LNCaP clone FGC (cell line): ENCODE measurements at places on chromosomes 3 and 15.

DNA sequence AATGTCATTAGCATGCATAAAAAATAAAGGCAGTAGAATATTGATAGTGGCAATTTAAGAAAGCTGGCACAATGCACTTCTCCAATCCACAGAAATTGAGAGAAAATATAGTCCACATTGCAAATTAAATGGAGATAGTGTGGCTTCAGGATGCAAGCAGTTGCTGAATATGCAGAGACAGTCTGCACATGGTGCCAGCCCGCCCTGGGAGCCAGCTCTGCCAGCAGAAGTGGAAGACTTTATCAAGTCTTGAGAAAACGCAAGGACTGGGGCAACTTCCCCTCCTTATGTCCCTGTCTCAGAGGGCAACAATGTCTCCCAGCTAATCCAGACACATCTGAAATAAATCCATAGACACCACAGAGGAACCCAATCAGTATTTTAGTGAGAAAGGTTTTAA lies 57.2 kb downstream of the MB21D2 start:
- no peak for DNase-seq

- DNase-seq, result no peak
Measured at GRCh38 chr15:51186891-51187290, 92.2 kb upstream of the TNFAIP8L3 start.

GRCh38 chr3:67897351-67898336 lies 243.2 kb upstream of the SUCLG2 start:
- DNase-seq, result no peak

- DNase-seq, result no peak
Measured at GRCh38 chr3:62556121-62556815, 182.9 kb upstream of the FEZF2 start.

DNA sequence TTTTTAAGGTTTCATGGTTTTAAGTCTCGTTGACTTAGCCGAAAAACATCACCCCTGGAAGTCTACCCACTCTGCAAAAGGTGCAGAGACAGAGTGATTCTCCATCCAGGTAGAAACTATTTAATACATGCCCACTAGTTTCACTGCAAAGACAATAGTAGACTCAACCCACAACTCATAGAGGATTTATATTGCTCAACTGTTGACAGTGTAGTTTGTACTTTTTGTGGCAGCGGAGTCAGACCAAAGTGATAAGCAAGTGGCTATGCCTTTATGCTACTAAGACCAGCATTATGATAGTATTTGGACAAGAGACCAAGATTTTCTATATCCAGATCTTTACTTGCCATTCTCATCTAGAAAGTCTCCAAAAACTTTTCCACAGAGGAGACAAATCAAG lies 98.8 kb upstream of the ZBTB20 start:
- no peak for DNase-seq

- no peak for DNase-seq
Measured at GRCh38 chr3:25820366-25820765, 30.5 kb downstream of the OXSM start.

DNA sequence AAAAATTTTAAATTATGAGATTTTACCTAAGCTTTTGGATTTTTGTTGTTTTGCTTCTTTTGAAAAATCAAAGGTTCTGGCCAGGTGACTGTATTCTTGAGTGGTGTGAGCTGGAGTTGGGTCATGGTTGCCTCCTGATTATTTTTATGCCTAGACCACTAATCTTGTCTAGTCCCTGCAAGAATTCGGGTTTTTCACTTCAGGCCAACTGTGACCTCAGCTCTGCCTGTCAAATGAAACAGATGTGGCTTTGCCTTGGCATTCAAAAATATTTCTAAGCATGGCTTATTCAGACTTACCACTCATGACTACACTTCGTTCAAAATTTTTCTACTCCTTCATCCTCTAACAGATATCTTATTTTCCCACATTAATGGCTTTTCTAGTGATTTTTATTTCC lies 25.4 kb upstream of the CDV3 start:
- no peak for DNase-seq

- DNase-seq, result no peak
Measured at GRCh38 chr3:21745966-21746365, 5.0 kb downstream of the ZNF385D start.
